D721Med (cell line): ENCODE measurements at places on chromosomes 5 and 9.
A peak's percentile ranks its signal among the peaks of the same experiment; 100 is the strongest.

DNA sequence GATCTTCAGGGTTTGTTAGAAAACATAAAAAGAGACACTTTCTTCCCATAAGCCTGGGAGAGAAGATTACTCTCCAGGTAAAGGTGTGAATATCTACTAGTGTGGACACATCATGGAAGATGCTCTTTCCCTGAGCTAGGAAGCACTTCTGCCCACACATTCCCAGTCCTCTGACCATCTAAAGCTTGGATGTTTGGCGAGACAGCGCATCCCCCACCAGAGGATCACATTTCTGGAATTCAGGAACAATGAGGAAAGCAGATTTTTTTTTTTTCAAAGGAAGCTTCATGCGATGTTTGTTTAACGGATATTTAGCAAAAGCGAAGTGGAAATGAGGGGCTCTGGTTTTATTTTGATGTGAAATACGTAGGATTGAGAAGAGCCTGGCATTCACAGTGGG is 6.2 kb downstream of the SVEP1 start:
- DNase-seq = no peak

GRCh38 chr9:138072161-138072842 is 194.7 kb downstream of the CACNA1B start:
- peak; percentile 11 for DNase-seq

DNA sequence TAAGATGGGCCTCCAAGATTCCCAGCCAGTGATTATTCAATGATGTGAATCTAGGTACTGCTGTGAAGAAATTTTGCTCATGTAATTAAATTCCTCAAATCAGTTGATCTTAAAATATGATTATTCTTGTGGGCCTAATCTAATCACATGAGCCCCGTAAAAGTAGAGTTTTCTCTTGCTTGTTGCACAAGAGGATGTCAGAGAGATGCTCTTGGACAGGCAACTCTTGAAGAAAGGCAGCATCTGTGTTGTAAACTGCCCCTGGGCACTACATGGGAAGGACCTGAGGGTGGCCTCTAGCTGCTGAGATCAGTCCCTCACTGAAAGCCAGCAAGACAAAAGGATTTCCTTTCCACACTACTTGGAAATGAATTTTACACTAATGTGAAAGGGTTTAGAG is 132.9 kb downstream of the TRPM3 start:
- DNase-seq = no peak

- no peak for DNase-seq
Observed at GRCh38 chr9:133456409-133456808, 3.4 kb upstream of the CACFD1 start.

DNA sequence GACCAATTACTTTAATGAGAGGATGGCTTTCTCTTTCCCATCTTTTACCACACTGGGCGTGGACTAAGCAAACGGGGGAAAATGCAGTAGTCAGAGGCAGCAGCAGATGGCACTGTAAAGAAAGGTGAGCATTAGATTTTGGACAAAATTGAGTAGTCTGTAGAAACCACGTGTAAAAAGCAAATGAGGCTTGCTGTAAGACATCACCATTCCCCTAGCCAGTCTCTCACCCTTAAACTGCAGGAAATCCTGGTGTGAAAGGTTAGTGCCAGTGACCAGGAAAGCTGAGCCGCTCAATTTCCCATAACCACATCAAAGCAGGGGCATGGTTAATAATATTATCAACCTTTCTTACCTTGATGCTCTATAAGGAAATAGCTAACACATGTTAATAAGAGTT is 31.8 kb downstream of the SPATA31C2 start:
- DNase-seq = no peak

- no peak for DNase-seq
Observed at GRCh38 chr9:109966643-109967368, 186.8 kb downstream of the PALM2AKAP2 start.

- no peak for DNase-seq
Observed at GRCh38 chr9:88425538-88425950, 37.3 kb downstream of the SPIN1 start.

GRCh38 chr5:147686421-147686820 is 96.1 kb downstream of the JAKMIP2 start:
- DNase-seq = no peak

- no peak for DNase-seq
Observed at GRCh38 chr9:109934857-109935215, 154.8 kb downstream of the PALM2AKAP2 start.

DNA sequence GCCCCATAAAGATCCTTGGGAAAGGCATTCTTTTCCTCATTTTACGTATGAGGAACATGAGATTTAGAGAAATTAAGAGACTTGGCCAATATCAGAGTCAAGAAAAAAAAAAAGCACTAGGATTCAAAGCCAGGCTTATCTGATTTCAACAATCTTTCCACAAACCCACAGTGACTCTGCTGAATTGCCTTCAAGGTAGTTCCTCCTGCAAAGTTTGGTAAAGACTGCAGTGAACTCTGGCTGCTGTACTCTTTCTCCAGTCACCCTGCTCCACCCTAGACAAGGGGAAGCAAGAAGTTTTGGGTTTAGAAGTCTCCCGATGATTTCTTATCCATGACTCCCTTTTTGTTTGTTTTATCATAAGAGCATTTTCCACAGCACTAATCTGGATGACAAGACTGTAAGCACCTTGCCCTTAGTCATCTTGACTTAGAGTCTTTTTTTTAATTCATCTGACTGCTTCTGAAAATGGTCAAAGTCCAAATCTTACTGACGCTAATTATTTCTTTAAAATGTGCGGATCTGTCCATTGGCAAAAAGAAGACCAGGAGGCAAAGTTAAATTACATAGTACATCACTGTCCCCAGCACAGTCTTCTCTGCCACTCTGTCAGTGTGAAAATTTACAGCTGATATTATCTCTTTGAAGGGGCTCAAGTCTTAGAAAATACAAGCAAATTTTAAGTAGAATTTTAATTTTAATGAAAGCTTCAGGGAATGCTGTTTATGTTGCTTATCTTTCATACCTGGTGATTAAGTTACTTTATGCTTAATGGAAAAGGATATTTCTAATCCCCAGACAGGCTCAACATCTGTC is 180.1 kb downstream of the TTLL11 start:
- DNase-seq = no peak

- no peak for DNase-seq
Observed at GRCh38 chr5:37704406-37704805, 135.4 kb downstream of the GDNF start.

- no peak for DNase-seq
Observed at GRCh38 chr9:80501635-80502034, 929.9 kb downstream of the TLE4 start.

DNA sequence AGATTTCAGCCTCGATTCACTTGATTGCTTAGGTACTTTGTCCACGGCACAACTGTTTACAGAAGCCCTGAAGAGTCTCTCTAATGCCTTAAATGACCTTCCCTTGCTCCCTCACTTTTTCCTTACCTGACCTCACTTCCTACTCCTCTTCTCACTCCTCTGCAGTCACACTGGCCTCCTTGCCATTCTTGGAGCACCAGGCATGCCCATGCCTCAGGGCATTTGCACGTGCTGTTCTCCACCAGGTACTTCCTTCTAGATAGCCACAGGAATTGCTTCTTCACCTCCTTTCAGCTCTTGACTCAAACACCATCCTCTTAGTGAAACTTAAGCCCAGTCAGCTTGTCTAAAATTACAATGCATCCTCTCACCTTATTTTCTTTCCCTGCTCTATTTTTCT is 52.4 kb upstream of the TRAF1 start:
- DNase-seq = no peak

DNA sequence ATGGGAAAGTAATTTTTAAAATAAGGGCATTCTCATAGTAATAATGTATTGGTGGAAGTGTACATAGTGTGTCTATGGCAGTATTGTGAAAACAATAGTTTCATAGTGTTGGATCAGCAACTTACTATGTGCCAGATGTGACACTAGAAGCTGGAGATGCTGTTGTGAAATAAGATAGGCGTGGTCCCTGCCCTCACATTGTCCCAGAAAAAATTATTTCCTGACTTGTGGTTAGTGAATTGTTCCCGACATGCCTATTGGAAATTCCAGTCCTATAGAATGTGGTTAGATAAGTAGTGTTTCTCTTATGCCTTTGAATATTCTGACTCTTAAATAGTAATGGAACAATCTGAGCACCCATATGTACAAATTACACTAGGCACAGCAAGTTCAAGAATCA is 55.3 kb upstream of the MTAP start:
- no peak for DNase-seq

DNA sequence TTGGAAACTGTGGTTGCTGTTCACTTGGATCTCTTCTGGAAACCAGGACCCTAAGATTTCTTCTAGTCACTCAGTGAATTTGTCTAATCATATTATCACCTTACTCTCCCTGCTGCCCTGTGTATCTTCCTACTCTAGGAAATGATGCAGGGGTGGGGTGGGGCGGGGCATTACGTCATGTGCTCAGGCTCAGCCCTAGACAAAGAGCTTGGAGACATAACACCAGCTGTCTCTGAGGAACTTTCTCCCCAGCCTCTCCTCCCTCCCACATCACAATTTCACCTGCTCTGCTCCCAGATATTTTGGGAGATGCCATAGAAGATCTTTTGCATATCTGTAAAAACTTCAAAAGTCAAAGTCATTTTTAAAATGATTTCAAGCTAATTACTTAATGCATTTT is 470.4 kb downstream of the ZSWIM6 start:
- no peak for DNase-seq

- no peak for DNase-seq
Observed at GRCh38 chr9:106916466-106917235, 53.7 kb downstream of the ZNF462 start.

DNA sequence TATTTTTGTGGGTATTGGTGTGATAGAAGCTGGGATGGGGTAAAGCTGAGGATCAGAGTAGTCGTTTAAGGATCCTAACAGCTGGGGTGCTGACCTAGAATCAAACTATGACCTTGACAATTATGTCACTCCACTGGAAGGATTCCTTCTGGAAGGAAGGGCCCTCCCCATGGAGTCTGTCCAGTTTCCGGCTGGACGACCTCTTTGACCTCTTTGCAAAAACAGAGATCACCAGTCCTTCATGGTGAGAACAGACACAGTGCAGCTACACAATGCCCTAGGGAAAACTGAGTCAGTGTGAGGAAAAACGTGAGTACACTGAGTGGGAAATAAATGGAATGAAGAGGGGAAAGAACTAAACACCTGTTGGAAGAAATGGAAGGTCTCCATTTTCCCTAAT is 445.6 kb downstream of the MAT2B start:
- no peak for DNase-seq

GRCh38 chr9:16133032-16133431 is 580.2 kb downstream of the CCDC171 start:
- no peak for DNase-seq

DNA sequence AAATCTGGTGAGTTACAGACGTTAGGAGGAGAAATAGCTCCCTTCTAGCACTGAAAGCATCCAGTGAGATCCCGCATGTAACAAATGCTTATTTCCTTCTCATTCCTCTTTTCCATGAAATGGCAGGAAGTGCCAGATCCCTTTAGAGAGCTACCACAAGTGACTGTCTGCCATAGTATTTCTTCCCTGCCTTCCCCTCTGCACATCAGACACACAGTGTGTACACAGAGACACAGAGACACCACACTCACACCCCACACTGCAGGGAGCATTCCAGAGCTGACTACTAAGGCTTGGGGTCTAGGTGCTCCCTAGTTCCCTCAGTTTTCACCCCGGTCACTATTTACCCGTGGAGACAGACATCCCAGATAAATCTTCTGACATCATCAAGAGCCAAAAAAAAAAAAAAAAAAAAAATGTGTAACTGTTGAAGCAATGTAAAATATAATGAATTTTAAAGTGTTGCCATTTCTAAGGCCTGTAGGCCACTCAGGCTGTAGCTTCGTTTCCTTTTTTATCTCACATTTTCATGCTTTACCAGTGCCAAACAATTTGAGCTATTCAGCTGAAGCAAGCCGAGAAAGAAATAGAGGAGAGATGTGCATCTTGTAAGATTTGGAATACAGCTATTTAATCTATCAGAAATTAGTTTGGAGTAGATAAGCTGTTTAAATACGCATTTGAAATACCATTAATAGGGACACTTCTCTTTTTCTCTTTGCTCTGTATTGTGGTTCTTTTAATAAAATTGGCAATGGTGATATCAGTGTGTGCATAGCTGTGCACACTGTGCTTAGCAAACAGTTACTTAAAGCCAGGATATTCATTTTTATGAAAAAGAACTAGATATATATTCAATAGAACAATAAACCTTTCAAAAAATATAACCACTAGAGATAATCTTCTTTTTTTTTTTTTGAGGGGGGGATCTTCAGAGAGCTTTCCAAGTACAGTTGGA is 405.5 kb downstream of the PDE4D start:
- no peak for DNase-seq

DNA sequence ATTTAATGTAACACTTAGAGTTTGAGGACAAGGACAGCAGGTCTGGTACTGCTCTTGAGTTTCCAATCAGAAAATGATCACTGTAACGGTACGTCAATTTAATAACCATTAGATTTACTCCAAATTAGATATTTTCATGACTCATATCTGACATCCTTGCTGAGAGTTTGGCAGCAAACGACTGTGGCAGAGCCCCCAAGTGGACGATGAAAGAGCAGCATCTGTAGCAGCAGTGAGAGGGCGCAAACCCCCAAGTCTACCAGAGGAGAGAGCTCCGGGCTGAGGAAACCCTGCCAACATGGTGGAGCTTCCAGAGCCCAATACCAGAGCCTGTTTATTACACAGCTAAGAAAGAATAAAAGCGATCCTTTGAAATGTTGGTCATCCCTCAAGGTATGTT is 73.2 kb upstream of the EPB41L4A start:
- no peak for DNase-seq

GRCh38 chr5:97888439-97888838 is 705.4 kb upstream of the RIOK2 start:
- no peak for DNase-seq

GRCh38 chr5:98989727-98990126 is 60.9 kb upstream of the CHD1 start:
- no peak for DNase-seq

DNA sequence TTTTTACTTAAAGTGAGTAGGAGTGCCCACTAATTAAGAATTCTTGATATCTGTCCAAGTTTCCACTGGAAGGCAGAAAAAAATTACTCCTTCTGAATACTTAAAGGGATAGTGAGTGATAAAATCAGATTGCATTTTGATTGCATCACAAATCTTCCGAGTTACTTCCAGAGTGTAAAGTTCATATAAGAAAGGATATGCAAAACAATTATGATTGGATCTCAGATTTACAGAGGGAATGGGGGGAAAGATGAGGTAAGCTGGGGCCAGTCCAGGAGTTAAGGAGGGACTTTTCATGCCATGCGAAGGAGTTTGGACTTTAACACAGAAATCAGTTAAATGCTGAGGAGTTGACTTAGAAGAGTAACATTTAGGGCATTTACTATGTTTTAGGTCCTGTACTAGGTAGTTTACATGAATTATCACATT is 9.3 kb upstream of the RNF145 start:
- no peak for DNase-seq

- DNase-seq = no peak
Observed at GRCh38 chr5:177596775-177597238, 3.1 kb upstream of the B4GALT7 start.
